GM23338 (cell line): ENCODE measurements at places on chromosomes 6 and 20.

GRCh38 chr6:23503173-23503572, 622.8 kb upstream of the NRSN1 start:
- no peaks in the 10 kb centered on the region for H3K27me3 ChIP-seq
- DNase-seq: no peak
- no peak overlapping the region for H3K4me3 ChIP-seq
- no peaks in the 10 kb centered on the region for H3K4me1 ChIP-seq
- H3K36me3 ChIP-seq: no peaks in the 10 kb centered on the region
- H3K27ac ChIP-seq: no peak overlapping the region

DNA sequence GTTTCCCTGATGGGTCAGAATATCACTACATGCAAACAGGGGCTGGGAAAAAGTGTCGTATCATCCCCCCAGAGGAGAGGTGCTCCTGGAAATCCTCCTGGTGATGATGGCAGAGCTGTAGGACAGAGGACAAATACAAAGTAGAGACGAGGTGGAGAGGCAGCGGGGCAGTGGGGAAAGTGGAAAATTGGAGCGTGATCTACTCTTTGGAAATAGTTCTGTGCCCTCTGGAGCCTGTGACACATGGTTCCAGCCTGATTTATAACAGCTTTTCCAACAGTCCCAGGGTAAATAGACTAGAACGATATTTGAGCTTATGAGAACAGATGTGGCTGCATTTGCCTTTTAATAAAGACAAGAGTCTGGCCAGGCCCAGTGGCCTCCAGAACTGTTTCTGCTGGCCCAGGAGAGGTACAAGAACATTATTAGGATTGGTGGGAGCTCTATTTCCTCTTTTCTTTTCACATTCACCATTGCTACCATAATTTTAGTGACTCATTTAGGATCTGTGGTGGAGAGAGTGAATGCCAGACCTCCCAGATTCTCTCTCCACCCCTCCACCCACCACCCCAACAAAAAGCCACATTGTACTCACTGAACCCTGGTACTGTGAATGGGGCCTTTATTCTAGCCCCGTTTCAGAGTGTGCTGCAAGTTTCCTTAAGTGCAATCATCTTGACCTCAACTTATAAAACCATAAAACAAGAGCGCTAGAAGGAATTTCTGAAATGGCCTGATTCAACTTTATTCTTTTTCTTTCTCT, 78.3 kb downstream of the BTBD3 start:
- no peak overlapping the region for H3K4me3 ChIP-seq
- no peaks in the 10 kb centered on the region for H3K36me3 ChIP-seq
- no peak for DNase-seq
- no peak overlapping the region for H3K27ac ChIP-seq
- 0 out of 2 replicates have a peak, but pooled peaks cover 4% of the 10 kb centered on the region for H3K4me1 ChIP-seq

- no peak overlapping the region for H3K4me3 ChIP-seq
- no peaks in the 10 kb centered on the region for H3K36me3 ChIP-seq
- H3K4me1 ChIP-seq: no peaks in the 10 kb centered on the region
- H3K27me3 ChIP-seq: no peaks in the 10 kb centered on the region
- H3K27ac ChIP-seq: no peak overlapping the region
- no peak for DNase-seq
These were observed 93.6 kb upstream of the FAM184A start for GRCh38 chr6:119171864-119172588.

- no peaks in the 10 kb centered on the region for H3K27me3 ChIP-seq
- no peaks in the 10 kb centered on the region for H3K36me3 ChIP-seq
- H3K4me3 ChIP-seq: no peak overlapping the region
- no peaks in the 10 kb centered on the region for H3K4me1 ChIP-seq
These were observed 198.5 kb upstream of the TAB2 start for GRCh38 chr6:149118737-149119653.
